ENCODE measurements at places on chromosomes 4 and X. TPM values are rescaled to one million over a fixed set of nuclear protein-coding genes. Genes with fewer than 3 reads are reported as not detected.

The S100G gene
- total RNA-seq: not detected

- DNase-seq: no peak
These were observed 81.6 kb downstream of the DTHD1 start for GRCh38 chr4:36363024-36363423.

The PNMA6A gene
- 2.0 TPM for total RNA-seq

DNA sequence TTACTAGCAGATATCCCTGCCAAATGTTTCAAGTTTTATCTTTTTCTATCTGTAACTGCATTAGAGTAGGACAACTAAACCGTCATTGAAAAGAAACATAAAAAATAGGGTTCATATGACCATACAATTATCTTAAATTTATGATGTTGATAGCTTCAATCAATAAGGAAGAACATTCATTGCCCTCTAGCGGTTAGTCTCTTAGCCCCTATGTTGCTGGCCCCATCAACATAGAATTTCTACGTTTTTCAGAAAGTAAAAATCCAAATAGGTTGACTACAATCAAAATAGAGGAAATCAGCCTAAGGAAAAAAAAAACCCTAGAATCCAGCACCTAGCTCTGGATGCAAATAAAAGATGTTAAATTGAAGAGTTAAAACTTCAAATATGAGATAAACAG is 225.1 kb upstream of the ITM2A start:
- DNase-seq: no peak

GRCh38 chrX:100946299-100946927 is 17.7 kb upstream of the XKRX start:
- DNase-seq: no peak
